Neural crest cell (in vitro differentiated cells): ENCODE measurements at places on chromosomes 3 and 15. TPM values are rescaled to one million over a fixed set of nuclear protein-coding genes. Genes with fewer than 3 reads are reported as not detected.

- DNase-seq = no peak
Observed at GRCh38 chr3:51393134-51393495, 2.0 kb downstream of the RBM15B start.

GRCh38 chr3:148246291-148246923, 451.3 kb upstream of the AGTR1 start:
- DNase-seq = no peak

DNA sequence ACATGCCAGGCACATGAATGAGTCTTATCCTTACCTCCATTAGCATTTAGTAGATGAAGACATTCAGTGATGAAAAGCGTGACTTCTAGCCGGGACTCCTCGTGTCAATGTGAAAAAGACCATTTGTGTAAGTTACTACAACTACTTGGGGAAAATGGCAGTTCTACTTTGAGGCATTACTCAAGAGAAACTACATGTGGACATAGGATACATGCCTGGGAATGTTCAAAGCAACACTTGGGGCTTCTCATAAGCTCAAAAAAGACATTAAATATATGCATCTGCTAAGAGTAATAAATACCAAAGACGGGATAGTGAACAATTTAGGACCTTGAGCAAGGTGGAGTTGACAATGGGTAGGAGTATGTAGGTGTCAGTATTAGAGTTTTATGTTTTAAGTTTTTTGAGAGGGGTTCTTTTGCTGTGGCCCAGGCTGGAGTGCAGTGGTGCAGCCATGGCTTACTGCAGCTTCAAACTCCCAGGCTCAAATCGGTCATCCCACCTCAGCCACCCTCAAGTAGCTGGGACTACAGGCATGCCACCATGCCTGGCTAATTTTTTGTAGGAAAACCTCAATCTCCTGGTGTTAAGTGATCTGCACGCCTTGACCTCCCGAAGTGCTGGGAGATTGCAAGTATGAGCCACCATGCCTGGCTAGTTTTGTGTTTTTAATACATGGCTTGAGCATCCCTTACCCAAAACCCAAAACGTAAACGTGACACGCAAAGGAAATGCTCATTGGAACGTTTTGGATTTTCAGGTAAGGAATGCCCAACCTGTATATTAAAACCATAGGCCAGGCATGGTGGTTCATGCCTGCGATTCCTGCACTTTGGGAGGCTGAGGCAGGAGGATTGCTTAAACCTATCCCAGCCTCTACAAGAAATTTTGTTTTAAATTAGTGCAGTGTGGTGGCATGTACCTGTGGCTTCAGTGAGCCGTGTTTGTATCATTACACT, 3.9 kb downstream of the RPLP1 start:
- no peak for DNase-seq

Gene CERS3
- 0.26 TPM in 1 of 2 replicates, not detected in the other for total RNA-seq

Gene IQCB1
- 45.1 and 47.2 TPM in 2 replicates for total RNA-seq

Gene TMEM207
- not detected in 2 replicates for total RNA-seq

Gene TTC21A
- 6.8 and 8.2 TPM in 2 replicates for total RNA-seq

Gene MESD
- 30.7 and 31.9 TPM in 2 replicates for total RNA-seq
